ENCODE measurements at places on chromosomes 16 and 17.

DNA sequence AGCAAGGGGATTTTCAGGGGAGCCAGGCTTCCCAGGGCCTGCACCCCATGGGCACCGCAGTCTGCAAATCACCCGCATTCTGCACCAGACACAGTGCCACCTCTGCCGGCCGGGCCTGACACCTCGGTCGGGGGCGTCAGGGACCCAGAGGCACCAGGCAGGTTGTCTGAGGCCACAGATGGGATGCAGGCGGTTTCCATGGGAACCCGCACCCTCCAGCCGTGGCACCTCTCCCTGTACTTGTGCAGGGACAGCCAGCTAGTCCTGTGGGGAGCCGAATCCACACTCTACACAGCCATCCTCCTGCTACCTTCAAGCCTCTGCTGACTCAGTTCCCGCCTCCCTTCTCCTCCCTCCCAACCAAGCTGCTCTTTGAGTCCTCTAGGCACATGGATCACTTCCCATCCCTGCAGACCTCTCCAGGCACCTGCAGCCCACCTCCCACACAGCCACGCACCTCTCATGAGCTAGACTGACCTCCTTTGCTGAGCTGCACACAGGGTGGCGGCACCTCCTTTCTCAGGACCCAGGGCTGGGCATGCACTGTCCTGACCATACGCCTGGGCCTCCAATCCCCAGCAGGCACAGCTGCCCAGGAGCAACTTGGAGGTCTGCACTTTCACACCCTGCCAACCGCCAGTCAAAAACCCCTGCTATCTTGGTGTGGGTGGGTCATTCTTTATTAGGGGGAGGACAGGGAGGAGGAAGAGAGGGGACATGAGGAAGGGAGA lies 119.5 kb downstream of the C16orf78 start:
- DNase-seq = no peak

DNA sequence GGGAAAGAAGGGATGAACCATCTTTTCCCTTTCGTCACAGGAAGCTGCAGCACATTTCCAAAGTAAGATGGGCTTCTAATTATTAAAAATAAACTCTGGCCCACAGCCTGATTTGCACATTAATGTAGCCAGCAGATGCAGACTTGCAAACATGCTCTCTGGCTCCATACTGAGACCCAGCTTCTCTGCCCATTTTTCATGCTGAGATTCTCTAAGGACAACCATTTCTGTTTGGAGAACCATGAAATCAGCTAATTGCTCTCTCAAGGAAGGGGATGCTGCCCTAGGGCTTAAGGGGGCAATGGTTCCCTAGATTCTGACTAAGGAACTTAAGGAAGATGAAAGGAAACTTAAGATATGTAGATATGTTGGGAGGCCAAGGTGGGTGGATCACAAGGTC lies 63.0 kb upstream of the CES5A start:
- no peak for DNase-seq

GRCh38 chr16:73308771-73309170 lies 260.8 kb upstream of the ZFHX3 start:
- DNase-seq = no peak

DNA sequence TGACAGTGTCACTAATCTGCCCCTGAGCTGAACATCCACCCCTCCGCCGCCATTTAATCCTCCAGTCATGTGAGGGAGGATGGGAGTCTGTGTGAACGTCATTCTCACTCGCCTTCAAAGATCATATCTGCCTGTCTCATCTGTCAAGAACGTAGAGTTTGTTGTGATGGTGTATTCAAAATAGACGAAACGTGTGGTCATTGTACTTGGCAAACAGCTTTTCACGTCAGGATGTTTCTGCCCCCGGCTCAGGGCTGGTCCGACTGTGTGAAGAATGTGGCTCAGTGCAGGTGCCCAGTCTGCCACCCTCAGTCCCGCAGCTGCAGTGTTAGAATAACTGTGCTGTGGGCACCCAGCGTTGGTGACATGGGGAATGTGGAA lies 148.0 kb downstream of the KCNJ12 start:
- no peak for DNase-seq

DNA sequence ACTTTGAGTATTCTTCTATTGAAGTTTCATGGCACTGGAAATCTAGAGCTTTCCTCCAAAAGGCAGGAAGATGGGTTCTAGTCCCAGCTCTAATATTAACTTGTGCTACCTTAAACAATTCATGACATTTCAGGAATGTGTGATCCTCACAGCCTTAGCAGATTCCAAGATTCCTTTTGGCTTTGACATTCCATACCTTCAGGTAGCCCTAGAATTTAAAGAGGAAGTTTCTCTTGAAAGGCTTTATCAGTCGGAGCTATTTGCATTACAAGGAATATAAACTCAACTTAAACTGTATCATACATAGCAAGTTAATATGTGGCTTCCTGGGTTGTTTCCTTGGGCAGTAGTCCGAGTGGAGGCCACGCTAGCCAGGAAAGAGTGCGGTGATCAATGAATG lies 330.0 kb downstream of the SHISA9 start:
- DNase-seq = no peak

GRCh38 chr16:8620535-8620934 lies 963 bp upstream of the METTL22 start:
- DNase-seq = no peak

DNA sequence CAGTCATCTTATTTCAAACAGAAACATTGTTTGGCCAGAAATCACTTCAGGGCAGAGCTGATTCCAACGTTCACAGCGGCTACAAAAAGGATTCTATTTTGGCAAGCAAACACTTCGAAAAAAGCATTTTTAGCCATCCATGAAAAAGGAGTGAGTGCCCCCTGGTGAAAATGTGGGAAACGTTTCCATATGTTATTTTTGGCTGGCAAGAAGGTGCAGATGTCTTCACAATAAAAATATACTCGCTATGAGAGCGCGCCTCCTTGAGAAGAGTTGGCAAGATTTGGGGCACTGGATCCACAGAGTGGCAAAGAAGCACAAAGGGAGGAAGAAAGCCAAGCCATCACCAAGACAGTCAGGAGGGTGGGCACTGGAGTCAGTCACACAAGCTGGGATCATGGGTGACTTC lies 191.1 kb downstream of the CHD9NB start:
- DNase-seq = peak; percentile 88

- no peak for DNase-seq
These were observed 26.8 kb downstream of the GNA13 start for GRCh38 chr17:65029605-65030336.

DNA sequence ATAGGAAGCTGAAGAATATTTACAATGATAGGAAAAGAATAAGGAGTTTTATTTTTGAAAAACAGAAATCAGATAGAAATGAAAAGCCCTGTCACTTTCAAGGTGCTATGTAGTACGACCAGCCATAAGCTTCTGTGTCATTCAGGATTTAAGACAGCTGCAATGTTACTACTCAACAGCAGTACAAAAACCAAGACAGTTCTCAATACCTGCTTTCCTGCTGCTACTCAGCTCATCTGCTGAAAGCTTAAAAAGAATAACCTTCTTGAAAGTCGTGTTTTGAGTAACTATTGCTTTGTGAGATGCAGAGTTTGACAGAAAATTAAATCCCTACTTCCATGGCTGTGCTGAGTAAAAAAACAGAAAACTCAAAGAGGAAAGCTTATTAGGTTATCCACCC lies 8.7 kb downstream of the GRB2 start:
- no peak for DNase-seq

DNA sequence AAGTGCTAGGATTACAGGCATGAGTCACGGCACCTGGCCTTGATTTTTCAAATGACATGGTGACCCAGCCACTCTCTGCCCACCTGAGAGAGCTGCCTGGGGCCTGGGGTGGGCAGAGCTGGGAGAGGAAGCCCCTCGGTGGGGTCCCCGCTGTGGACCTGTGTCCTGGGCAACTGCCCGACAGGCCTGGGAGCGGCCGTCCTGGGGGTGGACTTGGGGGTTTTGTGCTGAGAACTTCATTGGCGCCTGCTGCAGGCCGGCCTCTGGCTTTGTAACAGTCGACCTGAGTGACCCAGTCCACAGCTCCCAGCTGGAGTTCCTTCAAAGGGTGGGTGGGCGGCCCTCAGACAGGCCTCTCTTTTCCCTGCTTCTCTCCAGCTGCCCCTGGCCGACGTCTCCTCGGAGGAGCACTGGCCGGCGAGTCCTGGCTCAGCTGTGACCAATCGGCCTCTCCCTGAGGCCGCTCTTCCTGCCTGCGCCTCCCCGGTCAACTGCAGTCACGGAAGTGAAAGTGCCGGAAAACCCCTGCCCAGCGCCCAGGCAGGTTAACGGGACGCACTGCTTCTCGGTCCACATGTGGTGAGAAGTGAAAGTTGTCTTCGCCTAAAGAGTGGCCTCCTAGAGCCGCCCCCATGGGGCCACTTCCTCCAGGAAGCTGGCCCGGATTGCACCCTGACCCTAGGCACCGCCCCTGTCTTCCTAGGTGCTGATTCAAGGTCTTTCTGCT lies 5.5 kb downstream of the CBFA2T3 start:
- DNase-seq = no peak

DNA sequence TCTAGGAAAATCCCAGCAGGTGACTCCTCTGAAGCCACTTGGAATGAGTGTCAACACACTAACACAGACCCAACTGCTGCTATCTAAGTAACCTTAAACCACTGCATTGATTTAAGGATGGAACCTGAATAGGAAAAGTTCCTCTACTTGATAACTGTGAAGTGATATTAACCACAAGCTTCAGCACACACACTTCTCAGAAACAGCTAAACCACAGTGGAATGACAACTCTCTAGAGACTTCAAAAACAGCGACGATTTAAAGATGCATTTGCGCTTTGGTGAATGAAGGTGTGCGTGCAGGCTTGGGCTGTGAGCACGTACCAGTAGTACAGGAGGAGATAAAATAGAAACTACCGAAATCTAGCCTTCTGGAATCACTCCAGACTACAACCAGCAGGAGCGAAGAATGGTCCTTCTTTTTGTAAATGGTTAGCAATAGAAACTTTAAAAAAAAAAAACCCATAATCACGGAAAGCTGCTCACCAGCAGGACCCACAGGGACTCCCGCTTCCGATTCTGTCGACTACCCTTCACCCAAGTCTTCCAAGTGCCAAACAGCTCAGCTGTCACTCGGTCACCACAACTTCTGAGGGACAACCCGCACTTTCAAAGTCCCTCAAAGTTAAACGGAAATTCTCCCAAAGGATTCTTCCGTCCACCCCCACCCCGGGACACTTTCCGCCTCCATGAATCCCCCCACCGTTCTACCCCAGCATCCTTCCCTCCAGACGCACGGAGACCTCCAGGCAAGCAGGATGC lies 137.7 kb upstream of the CORO6 start:
- DNase-seq = no peak

DNA sequence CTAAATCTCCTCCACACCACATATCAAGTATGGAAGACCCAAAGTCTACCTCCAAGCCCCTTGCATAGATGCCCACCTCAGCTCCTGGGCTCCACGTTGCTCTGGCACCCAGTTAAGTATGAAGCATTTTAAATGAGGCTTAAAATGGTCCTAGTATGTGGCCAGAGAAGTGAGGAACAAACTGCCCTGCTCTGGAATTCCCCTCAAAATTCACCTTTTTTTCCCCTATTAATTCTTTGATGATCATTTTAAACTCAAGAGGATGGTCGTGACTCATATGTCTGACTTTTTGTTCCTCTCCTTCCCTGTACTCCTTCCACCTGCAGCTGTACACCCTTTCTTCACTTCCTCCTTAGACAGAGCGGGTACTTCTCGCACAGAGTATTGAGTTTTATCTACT lies 234.5 kb upstream of the MYOCD start:
- no peak for DNase-seq

DNA sequence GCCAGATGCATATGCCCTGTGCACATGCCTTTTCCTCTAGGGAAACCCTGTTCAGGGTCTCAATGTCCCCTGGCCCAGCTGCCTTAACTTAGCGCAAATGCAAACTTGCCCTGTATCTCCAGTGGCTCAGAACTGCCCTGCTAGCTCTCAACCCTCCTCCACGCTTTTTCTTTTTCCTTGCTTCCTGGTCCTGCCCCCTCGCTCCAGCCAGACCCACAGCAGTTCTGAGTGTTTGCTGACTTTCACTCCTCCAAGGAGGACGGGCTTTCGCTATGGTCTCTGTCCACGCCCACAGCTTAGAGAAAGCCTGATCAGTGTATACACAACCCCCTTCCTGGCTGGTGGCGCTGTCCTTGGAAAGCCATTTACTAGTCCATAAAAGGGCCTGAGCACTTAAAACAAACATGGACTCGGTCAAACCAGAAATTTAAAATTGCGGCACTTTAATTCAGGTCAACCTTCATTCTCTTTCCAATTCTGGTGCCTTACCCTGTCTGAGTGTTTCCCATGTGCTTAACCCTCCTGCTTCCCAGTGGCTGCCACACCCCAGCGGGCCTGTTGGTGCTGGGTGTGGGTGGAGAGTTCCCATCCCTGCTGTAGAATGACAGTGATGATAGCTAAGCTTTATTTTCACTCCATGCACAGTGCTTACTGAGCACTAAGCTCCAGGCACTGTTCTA lies 15.6 kb upstream of the TMEM98 start:
- DNase-seq = no peak

- no peak for DNase-seq
These were observed 22.6 kb downstream of the C17orf67 start for GRCh38 chr17:56810891-56811775.

DNA sequence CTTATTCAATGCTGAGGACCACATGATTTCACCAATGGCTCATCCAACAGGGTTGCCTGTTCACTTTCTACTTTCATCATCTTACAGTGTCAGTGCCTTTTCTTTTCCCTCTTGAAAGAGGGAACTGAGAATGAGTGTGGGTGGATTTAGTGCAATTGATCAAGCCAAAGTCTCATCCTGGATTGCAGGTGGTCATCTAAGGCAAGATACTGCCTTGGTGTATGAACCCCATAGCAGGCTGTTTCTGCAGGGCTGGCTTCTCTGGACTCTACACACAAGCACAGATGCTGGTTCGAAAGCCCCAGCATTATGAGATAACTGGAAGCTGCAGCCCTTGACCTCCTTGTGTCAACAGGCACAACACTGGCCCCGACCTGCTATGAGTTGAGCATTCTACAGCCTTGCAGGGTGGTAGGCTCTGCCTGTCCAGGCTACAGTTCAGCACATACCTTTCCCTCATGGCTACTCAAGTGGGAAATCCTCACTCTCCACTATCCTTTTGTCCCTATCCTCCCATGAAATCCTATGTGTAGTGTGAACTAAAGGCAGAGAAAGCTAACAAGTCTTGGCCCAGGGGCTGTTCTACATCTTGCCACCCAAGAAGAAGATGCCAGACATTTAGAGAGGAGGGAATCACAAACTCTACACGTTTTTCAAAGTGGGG lies 358.7 kb downstream of the SLC39A11 start:
- DNase-seq = no peak

- no peak for DNase-seq
These were observed 26.1 kb downstream of the GPR142 start for GRCh38 chr17:74393346-74393942.
